ENCODE measurements at places on chromosomes 1 and 21.

- no peak for DNase-seq
These were observed 72.4 kb downstream of the PLXNA2 start for GRCh38 chr1:208171616-208172422.

- DNase-seq, result no peak
These were observed 982.5 kb downstream of the TTLL7 start for GRCh38 chr1:83016354-83016849.

DNA sequence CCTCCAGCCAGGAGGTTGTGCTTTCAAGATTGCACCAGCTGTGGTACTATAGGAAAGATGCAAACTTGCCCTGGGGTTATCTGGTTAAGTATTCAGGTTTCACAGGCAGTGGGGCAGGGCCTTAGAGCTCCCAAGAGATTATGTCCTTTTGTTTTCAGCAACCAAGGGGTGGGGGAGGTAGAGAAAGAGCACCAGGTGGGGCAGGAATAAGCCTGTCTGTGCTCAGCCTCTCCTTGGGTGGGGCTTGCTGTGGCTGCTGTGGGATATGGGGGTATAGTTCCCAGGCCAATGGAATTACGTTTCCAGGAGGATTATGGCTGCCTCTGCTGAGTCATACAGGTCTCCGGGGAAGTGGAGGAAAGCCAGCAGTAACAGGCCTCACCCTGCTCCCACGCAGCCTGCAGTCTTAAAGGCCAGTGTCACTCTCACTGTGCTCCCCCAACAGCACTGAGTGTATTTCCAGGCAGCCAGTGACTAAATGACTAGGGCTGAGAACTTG is 508.6 kb downstream of the RWDD3 start:
- DNase-seq, result no peak

- peak; percentile 62 for DNase-seq
These were observed 111.7 kb downstream of the GLUL start for GRCh38 chr1:182279724-182280503.

DNA sequence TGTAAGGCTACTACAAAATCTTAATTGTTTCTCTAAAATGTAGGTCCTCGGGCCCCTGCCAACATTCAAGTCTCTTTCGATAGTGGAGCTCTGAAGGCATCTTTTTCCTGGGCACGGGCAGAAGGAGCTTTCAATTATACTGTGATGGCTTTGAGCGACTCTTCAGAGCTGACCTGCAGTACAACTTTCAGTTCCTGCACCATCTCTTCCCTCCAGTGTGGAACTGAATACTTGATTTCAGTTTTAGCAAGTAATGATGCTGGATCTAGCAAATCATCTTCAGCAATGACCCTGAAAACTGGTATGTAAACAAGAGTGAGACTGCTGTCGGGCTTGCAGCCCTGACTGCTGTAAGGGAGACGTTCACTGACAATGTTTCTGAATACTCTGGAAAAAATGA is 9.6 kb downstream of the FNDC7 start:
- no peak for DNase-seq

- no peak for DNase-seq
These were observed 67.1 kb downstream of the HIVEP3 start for GRCh38 chr1:41851589-41851988.

GRCh38 chr21:40128891-40129290 is 261.7 kb downstream of the PCP4 start:
- DNase-seq, result no peak

GRCh38 chr1:231497629-231498152 is 30.8 kb upstream of the TSNAX start:
- DNase-seq, result no peak

GRCh38 chr1:6401673-6402072 is 8.1 kb upstream of the ACOT7 start:
- no peak for DNase-seq

DNA sequence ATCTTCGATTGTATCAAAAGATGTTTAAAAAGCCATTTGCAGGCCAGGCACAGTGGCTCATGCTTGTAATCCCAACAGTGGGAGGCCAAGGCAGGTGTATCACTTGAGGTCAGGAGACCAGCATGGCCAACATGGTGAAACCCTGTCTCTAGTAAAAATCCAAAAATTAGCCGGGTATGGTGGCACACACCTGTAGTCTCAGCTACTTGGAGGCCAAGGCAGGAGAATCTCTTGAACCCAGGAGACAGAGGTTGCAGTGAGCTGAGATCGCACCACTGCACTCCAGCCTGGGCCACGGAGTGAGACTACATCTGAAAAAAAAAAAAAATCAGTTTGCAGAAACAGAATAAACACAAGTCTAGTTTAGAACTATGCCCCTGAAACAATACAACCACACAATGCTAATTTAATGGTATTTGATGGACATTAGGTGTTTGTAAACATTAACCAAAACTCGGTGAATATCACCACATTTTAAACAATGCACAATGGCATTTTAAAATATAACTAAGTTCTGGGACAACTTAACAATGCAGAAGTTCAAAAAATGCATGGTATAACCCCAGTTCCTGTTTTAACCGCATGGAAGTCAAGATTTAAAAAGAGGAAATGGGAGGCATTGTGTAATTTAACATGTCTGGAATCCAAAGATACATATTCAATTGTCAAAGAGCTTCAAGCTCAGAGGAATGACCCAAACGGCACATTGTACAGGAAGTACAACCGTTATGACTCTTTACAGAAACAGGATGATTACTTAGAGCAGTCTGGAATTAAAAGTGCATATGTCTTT is 7.1 kb upstream of the PTTG1IP start:
- no peak for DNase-seq

GRCh38 chr21:37565530-37566223 is 199.1 kb downstream of the DYRK1A start:
- no peak for DNase-seq

- DNase-seq, result no peak
These were observed 53.5 kb downstream of the FOXD2 start for GRCh38 chr1:47491341-47491753.

DNA sequence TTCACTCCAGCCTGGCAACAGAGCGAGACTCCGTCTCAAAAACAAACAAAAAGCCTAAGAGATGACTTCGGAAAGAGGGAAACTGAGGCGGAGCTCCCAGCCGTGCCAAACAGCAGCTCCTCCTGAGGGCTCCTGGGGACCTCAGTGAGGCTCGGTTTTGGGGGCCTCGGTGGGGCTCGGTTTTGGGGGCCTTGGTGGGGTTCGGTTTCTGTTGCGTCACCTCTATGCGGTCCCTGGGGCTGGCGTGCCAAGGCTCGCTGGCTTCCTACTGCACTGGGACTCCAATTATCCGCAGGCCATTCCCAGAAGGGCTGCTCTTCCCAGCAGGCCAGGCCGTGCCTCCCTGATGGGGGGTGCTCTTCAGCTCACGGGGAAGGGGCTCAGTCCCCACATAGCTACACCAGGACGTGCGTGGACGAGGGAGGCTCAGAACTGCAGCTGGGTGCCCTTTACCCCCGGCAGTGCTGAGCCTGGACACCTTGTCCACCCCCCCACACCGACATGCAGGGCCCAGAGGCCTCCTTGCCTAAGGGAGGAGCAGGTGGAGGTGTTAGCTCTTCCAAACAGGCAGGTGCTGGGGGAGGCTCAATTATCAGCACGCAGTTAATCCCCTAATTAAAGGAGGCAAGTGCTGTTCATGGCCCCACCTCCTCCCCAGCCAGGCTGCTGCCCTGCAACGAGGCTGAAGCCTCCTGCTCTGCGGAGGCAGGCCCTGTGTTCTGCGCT is 5.1 kb upstream of the C1orf159 start:
- DNase-seq, result no peak

DNA sequence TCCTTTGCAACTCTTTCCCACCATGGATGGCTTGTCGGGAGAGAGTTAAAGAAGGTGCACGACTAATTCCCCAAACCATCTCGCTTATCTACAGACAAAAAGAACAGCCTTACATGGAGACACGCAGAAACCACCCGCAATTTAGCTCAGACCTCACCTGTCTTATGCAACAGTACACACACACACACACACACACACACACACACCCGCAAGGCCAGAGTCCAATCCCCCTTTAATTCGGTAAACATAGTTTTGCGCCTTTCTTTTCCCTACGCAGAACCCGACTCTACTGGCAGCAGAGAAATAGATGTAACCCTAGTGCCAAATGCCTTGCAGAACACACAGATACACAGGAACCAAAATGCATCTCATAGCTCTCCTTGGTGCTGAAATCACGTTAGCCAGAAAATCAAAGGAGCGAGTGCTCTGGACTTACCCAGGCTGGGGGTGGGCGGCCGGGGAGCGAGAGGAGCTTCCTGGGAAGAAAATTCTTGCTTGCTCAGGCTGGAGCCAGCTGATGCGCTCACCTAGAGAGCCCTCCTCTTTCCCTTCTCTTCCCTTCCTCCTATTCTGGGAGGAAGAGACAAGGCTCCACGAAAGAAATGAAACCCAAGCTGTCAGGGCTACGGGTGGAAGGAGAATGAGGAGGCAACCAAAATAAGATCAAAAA is 470 bp downstream of the TNR start:
- peak; percentile 85 for DNase-seq

GRCh38 chr1:150829751-150830150 is 21.7 kb upstream of the CTSK start:
- DNase-seq, result no peak

DNA sequence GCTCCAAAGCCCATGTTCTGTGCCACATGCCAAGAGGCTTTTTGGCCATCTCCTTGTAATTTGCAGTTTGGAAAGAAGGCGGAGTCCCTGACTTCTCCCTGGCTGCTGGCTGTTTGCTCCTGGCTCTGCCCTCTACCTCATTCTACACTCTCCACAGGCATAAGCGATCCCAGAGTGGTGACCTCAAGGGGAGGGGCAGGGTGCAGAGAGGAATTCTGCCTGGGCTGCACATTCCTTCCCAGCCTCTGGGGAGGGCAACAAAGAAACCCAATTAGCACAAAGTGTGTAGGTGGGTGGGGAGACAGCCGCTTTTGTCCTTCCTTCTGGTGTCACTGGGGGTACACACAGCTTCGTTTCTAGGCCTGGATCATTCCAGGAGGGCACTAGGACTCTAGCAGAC is 95.3 kb downstream of the HIVEP3 start:
- peak; percentile 36 for DNase-seq

GRCh38 chr1:203906932-203907331 is 45.5 kb downstream of the SNRPE start:
- no peak for DNase-seq

GRCh38 chr1:89068291-89068690 is 3.3 kb upstream of the GBP1 start:
- DNase-seq, result no peak

DNA sequence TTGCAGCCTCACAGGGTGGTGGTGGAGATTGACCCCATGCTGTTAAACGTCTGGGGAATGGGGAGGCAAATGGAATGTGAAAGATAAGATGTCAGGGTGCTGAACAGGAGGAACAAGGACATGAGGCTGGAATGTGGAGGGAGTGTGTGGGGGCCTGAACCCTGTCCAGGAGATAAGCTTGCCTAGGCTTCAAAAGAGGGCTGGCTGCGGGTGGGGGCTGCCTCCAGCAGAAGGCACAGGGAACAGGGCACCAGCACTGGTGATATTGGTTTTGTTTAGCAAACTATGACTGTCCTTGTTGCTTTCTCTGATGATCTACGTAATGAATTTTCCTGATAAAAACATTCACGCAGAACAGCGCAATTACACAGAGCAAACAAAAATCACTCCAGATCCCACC is 52.4 kb upstream of the LRP8 start:
- no peak for DNase-seq

GRCh38 chr1:47689894-47690293 is 252.1 kb downstream of the FOXD2 start:
- no peak for DNase-seq

GRCh38 chr1:209988706-209989105 is 50.7 kb downstream of the SYT14 start:
- DNase-seq, result no peak

DNA sequence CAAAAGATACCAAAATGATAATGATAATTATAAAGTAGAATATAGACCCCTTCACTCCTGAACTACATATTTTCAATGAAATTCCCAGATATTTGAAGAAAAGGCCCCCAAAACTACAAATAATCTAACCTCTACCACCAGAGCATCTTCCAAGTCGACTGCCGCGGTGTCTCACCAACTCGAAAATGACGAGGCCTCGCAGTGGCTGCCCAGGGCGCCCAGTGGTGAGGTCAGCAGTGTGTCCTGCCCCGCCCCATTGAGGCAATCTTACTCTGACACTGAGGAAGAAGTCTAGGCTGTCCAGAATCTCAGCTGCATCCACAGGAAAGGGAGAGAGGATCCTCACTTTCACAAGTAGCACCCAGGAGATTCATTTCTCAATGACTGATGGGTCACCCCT is 5.2 kb downstream of the DUSP10 start:
- no peak for DNase-seq

Measured in NCI-H2227 treated with DMSO at 0.1 percent for 48 hours (cell line).